NCI-H1105 treated with DMSO at 0.1 percent for 48 hours (cell line): ENCODE measurements at places on chromosomes 3 and 15.

DNA sequence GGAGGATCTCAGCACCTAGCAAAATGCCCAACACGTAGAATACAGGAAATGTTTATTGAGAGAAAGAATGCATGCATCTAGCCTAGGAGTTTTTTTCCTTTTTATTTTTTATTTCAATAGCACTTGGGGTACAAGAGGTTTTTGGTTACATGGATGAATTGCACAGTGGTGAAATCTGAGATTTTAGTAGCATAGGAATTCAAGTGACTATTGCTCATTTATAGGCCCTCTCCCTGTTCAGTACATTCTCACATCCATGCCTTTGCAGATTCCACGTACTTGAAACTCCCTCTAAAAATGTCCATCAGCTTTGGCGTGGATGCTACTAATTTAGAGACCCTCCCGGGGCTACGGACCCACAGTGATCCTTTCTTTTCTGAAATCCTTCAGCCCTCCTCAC is 61.7 kb upstream of the PIAS1 start:
- DNase-seq = no peak

DNA sequence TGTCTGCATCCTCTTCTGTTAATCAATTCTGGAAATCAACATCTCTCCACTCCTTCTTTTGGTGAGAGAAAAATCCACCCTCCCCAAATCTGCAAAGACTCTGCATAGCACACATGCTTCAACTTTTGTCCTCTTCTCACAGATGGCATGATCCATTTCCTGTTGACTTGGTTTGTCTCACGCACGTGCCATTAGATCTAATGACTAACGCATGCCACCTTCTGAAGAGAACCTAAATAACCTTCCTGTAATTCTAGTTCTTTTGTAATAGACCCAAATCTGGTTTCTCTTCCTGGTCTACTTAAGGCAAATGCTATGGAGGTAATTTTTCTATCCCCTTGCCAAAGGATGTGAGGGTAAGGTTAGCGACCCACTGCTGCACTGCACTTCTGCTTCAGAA is 51.0 kb upstream of the ATOSA start:
- DNase-seq = no peak

DNA sequence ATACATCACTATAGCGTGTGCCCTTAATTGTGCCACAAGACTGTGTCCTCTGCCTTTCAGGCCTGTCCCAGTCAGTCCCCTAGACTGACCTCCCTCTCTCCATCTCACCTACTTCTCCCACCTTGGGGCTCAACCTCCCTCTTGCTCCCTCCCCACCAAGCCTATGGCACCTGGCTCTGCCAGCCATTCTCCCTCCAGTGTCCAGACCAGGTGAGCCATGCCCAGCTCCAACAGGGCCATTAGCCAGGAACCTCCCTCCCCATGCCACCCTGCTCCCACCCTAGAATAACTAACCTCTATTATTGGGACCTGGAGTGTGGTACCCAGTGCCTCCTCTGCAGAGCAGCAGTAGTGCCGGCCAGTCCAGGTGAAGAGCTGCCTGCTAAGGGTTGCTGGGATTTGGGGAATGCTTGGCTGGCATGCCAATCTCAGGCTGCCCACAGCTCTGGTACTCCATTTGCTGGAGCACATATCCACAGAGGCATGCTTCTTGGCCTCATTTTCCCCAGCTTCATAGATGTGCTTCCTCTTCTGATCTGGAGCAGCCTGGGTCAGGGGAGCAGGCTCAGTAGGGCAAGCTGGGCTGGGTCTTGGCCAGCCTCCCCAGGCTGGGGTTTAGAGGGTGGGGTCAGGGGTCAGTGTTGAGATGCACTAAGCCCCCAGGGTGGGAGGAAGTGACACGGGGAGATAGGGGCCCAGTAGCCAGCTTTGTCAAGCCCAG is 38.8 kb downstream of the SAXO2 start:
- DNase-seq = no peak

DNA sequence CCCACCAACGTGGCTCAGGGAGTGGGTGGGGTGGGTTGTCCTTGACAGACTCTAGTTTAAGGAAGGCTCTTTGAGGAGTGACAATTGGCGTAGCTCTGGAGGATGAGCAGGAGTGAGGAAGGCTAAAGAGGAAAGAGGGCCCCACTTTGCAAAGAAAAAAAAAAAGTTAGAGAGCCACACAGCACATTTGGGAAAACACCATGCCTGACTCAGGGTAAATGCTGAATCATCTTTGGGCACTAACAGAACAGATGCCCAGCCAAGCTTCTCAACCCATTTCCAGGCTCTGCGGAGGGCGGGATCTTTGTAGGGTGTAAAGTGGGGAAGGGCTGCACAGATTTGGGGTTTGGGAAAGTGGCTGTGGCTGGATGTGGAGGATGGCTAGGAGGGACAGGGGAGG is 179.1 kb upstream of the RGMA start:
- DNase-seq = no peak

GRCh38 chr15:49441356-49441755 is 18.3 kb downstream of the FGF7 start:
- no peak for DNase-seq

- DNase-seq = no peak
These were observed 449.9 kb downstream of the FHIT start for GRCh38 chr3:60801307-60801706.

GRCh38 chr3:16512435-16513140 is 911 bp downstream of the RFTN1 start:
- no peak for DNase-seq

DNA sequence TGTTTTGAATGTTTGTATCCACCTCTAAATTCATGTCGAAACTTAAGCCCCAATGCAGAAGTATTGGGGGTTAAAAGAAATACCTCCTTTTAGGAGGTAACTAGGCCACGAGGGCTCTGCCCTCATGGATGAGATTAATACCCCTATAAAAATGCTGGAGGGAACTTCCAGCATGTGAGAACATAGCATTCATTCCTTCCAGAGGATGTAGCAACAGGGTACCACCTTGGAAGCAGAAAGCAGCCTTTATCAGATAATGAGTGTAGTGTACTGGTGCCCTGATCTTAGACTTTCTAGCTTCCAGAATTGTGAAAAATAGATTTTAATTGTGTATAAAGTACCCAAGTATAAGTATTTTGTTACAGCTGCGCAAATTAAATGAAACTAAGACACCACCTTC is 353.4 kb upstream of the MANF start:
- no peak for DNase-seq

GRCh38 chr15:39890621-39891020 is 29.4 kb downstream of the GPR176 start:
- no peak for DNase-seq

DNA sequence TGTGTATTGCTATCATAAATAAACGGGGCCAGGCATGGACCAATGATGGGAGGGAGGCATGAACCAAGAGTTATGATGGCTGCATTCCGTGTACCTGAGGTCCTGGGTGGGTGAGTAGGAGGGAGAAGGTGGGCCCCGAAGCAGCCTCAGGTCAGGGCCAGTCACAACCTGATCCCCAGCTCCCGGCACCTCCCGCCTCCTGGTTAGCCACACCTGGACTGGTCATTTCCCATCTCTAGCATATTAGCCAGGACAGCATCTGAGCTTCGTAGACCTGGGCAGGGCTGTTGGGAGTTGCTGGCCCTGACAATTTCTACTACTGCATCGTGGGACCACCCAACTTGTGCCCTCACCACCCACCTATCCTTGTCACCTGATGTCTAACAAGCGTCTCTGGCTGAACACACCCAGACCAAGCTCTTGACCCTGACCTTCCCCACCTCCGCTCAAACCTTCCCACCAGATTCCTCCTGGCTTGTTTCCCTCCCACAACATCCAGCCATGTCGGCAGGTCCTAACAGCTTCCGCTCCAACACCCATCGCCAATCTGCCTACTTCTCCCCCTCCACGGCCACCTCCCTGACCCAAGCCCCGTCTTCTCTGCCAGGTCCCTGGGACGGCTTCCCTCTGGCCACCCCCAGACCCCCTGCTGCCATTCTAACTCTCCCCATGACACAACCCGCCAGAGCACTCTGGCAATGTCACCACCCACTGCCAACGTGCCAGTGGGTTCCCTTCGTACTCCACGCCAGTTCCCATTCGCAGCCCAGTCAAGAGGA is 133.8 kb upstream of the IQSEC1 start:
- no peak for DNase-seq

DNA sequence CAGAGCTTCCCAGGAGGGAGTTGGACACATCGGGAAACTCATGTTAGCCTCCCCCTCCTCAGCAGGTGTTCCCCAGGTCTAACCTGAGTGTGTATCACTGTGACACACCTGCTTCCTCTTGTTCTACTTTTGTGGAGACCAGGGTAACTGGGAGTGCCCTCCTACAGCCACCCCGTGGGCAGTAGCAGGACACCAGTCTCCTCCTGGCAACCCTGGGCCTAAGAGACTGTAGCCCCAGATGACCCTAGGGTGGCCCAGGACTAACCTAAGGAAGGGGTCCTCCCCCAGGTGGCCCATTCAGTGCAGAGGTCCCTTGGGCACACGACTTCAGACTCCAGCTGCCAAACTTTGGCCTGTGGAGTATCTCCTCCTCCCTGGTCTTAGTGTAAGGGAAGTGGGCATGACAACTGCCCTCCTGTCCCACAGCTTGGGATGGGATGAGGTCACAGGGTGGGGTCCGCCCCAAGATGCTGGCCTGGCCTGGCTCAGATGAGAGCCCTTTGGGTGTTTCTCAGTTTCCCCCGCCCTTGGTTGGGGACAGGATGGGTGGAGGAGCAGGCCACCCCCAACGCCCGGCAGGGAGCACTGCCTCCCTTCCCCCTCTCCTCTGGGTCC is 4.8 kb downstream of the CSK start:
- no peak for DNase-seq

GRCh38 chr15:92677999-92678398 is 22.4 kb upstream of the FAM174B start:
- DNase-seq = no peak

GRCh38 chr3:184737641-184738505 is 26.0 kb upstream of the MAGEF1 start:
- no peak for DNase-seq

DNA sequence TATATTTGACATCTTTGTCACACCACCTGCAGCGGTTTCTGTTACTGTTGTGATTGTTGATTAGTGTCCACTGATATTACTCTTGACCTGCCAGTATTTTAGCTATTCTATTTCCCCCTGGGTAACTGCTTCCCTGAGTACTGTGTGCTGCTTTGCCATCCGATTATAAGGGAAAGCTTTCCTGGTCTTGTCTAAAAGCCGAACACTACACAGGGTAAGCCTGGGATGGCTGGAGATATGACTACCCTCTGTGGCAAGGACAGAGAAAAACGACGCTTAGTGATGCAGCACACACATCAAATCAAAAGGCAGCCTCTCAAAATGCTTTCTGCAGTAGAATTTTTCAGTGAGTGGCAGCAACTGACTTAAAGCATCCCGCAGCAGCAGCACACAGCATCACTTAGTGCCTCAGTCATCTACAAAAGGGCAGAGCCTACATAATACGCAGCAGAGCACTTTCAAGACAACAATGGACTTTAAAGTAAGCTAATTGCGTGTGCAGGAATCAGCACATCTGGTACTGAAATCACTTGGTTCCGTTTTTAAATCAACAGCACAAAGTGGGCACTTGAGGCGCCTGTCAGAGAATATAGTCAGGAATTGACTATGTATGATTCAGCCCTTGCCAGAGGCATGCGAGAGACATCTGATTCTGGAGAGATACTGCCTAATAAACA is 656.3 kb upstream of the TGFBR2 start:
- no peak for DNase-seq

DNA sequence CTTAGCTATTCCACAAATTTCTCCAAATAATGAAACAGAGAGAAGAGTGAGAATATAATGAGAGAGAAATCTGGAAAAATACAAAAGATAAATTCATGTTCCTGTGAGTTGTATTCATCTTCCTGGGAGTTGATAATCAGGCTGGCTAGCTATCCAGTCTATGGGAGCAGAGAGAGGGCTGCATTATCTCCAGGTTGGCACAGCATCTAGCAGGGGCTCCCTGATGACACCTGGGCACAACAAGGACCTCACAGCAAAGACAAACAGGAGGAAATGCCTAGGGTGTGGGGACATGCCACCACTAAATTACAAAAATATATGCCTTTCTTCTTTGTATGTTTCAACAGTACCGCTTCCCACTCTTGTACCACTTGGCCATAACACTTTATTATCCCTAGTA is 1.9 kb downstream of the EHD4 start:
- DNase-seq = no peak

- no peak for DNase-seq
These were observed 294.9 kb upstream of the CTDSPL start for GRCh38 chr3:37566730-37567129.

- peak; percentile 72 for DNase-seq
These were observed 851.2 kb upstream of the NR2F2 start for GRCh38 chr15:95479308-95479707.

- DNase-seq = no peak
These were observed 261.0 kb downstream of the ROBO1 start for GRCh38 chr3:79506751-79507150.
